Head of caudate nucleus (tissue), 42 donors: ENCODE measurements at places on chromosomes 16 and 17.
A peak's percentile ranks its signal among the peaks of the same experiment; 100 is the strongest.

DNA sequence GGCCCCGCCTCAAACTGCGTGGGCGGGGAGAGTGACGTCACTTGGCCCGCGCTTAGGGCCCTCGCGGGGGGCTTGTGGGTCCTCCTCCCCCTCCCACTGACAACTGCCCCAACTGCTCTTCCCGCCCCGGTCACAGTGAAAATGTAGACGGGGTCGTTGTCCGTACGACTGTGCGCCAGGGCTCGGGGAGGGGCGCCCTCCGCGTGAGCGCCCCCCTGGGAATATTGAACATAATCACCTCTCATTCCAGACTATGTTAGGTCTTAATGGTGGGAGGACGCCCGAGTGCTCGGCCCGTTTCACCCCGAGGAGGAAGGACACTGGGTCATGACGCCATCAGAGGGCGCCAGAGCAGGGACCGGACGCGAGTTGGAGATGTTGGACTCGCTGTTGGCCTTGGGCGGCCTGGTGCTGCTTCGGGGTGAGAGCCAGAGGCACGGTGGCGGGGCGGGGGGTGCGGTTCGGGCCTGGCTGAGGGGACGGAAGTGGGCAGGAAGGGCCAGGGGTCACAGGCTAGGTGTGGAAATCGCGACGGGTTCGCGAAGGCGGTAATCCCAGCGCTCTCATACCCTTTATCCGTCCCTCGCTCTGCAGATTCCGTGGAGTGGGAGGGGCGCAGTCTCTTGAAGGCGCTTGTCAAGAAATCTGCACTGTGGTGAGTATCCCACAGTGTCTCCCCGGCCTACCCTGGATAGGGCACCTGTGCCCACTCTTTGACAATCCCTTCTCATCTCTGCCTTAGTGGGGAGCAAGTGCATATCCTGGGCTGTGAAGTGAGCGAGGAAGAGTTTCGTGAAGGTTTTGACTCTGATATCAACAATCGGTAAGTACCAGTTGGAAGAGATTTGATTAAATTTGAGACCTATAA, at the start of gene ELP5:
TSS of gene ELP5 (plus strand) at position 40 of the 868 bp plus-strand sequence. CDS start at position 376, 336 bp downstream.
- peak; percentile 92 for DNase-seq

- no peak for DNase-seq
Measured at GRCh38 chr17:77429369-77429968, 288.7 kb downstream of the SEC14L1 start.

GRCh38 chr17:32267690-32268205, 2.1 kb downstream of the RHBDL3 start:
- DNase-seq, result peak; percentile 86

DNA sequence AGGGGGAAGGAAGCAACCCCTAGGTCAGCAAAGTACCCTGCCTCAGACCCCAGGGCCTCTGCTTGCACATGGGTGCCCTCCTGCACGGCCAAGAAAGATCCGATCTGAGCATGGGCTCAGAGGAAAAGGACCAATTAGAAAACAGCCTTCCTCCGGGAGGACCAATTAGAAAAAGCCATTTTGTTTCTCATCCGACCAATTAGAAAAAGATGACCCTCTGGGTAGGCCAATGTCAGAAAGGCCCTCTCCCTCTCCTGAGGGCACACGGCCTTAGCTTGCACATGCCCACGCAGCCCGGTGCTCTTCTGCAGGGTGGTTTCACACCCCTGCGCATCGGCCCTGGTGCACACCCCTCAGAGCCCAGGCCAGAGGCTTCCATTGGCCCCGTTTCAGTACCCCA, 5.1 kb upstream of the CISD3 start:
- no peak for DNase-seq

DNA sequence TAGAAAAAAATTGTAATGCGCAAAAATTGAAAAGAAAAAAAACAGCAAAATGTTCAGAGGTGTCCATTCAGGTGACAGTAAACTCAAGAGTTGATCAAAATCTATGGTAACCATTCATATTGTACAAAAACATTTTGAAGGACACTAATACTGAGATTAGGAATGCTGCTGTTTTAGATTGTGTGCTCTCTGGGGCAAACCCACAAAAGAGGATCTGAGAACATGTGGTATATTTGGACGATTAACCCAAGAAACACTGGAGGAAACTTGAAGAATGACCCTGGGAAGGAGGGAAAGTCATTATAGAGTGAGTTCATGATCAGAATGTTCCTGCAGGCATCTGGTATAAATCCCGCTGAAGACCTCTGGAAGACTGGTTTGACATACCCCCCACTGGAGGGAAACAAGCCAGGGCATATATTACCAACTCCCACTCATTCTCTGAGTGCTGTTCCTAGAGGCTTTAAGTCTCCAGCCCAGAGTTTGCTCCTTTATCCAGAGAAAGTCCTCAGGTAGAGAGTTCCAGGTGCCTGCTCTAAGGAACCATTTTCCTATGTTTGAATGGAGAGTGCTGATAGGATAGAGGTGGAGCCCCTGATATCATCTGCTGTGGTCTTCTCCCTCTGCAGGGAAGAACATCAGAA, 1.2 kb downstream of the KRTAP4-2 start:
- no peak for DNase-seq

- DNase-seq, result peak; percentile 74
Measured at GRCh38 chr17:74340470-74341023, 14.5 kb downstream of the KIF19 start.

GRCh38 chr16:52912565-52913173, 140.0 kb downstream of the CHD9NB start:
- peak; percentile 75 for DNase-seq

DNA sequence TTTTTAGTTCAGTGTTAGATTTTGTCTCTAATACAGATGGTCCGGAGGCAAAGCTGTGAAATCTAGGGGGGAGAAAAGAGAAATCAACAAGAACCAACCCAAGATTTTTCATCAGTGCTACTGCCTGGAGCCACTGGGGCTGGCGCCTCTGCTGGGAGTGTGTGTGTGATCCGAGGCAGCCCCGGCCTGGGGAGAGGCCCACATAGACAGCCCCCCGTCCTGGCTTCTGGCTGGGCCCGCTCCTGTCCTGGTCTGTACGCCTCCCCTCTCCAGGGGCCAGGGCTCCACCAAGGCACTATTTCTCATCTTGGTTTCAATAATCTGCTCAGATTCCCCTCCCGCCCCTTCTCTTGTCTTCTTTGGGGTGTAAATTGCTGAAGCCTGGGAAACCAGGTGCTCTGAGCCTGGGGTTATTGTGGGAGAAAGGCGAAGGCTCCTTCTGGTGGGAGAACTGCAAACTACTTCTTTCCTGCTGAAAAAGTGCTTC, 7.8 kb downstream of the BAHCC1 start:
- no peak for DNase-seq
